ENCODE measurements at places on chromosomes 2 and 18. TPM values are rescaled to one million over a fixed set of nuclear protein-coding genes. Genes with fewer than 3 reads are reported as not detected.

GKN1 gene
- total RNA-seq: not detected

TEX44 gene
- total RNA-seq: not detected

CNOT9 gene
- total RNA-seq: 88.7 TPM

GRCh38 chr2:157596992-157597681, 31.5 kb downstream of the ACVR1C start:
- DNase-seq: no peak

LIPG gene
- 1.2 TPM for total RNA-seq

RGPD3 gene
- total RNA-seq: 0.47 TPM

ZSWIM2 gene
- total RNA-seq: not detected

DNA sequence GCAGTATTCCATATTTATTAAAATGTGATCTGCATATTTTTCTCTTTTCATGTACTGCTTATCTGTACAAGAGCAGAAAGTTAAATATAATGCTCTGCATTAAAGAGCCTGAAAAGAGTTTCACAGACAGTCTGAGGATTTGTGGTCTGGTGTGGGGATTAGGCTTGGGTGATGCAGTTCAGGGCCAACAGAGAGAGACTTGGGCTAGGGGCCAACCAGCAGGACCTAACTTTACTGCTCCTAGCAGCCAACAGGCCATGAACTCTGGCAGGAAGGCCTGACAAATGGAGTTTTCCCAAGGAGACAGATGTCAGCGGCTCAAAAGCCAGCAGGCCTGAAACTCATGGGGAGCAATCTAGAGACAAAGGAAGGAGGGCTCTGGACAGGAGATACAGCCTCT, 169.6 kb downstream of the LRRTM1 start:
- DNase-seq: no peak

KIF5C gene
- total RNA-seq: 2.5 TPM
